ENCODE measurements at places on chromosomes 12 and 14. TPM values are rescaled to one million over a fixed set of nuclear protein-coding genes. Genes with fewer than 3 reads are reported as not detected.
A peak's percentile ranks its signal among the peaks of the same experiment; 100 is the strongest.

DNA sequence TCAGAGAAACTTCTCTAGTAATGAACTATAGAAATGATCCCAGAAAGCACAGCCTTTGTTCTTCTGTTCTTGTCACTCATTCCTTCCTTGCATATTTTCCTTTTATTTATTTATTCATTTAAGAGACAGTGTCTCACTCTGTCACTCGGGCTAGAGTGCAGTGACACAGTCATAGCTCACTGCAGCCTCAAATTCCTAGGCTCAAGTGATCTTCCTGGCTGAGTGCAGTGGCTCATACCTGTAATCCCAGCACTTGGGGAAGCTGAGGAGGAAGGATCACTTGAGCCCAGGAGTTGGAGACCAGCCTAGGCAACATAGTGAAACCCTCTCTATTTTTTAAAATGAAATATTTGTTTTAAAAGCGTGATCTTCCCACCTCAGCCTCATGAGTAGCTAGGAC is 11.5 kb downstream of the TECPR2 start:
- no peak overlapping the region for H3K27ac ChIP-seq
- no peaks in the 10 kb centered on the region for H3K27me3 ChIP-seq
- 0 out of 2 replicates have a peak, but pooled peaks cover 3% of the 10 kb centered on the region for H3K36me3 ChIP-seq
- H3K4me1 ChIP-seq: no peaks in the 10 kb centered on the region

- DNase-seq: peak; percentile 86
- peak overlapping the region; percentile 74 for H3K4me3 ChIP-seq
- H3K36me3 ChIP-seq: no peaks in the 10 kb centered on the region
- no peak overlapping the region for H3K27ac ChIP-seq
Measured at GRCh38 chr12:106585521-106586277, 2.9 kb downstream of the RFX4 start.

The STON2 gene
- 71.0 TPM for total RNA-seq

The RAD51B gene
- 19.7 TPM for total RNA-seq

- no peak within 1 kb of the TSS for H3K27ac ChIP-seq
- H3K27me3 ChIP-seq: peaks cover 29% of the 10 kb centered on the region
- H3K4me3 ChIP-seq: peak within 1 kb of the TSS; percentile 73
- peaks cover 7% of the 10 kb centered on the region for H3K4me1 ChIP-seq
- no peaks in the 10 kb centered on the region for H3K36me3 ChIP-seq
Measured at GRCh38 chr12:131827961-131828534, at the start of gene MMP17. Gene MMP17, plus strand, starts transcription at chr12:131828393. Its CDS starts 102 bp downstream, at chr12:131828495.

The HOXC10 gene
- not detected for total RNA-seq

The SLC7A8 gene
- 105 TPM for total RNA-seq

GRCh38 chr12:24421759-24422158 is 472.3 kb upstream of the SOX5 start:
- no peak overlapping the region for H3K27ac ChIP-seq
- no peak for DNase-seq
- H3K27me3 ChIP-seq: no peaks in the 10 kb centered on the region
- no peak overlapping the region for H3K4me3 ChIP-seq
- H3K36me3 ChIP-seq: no peaks in the 10 kb centered on the region

The OLR1 gene
- total RNA-seq: not detected

DNA sequence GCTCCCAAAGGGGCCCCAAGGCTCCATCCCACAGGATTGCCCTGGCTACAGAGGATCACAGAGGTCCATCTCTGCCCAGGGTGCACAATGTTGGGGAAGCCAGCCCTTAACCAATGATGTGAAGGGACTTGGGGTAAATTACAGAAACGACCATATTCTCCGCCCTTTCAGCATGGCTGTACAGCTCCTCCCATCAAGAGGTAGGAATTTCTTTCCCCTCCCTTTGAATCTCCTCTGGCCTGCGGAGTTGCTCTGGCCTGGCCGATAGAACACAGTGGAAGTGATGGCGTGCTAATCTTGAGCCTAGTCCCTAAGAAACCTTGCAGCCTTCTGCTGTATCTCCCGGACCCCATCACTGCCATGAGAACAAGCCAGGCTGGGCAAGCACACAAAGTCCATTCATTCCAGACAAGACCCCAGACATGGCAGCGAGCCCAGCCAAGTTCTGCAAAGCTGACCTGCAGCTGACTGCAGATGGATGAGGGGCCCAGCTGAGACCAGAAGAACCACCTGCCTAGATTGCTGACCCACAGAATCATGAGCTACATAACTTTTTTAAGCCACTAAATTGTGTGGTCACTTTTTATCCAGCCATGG is 6.9 kb upstream of the IFI27 start:
- H3K27me3 ChIP-seq: no peaks in the 10 kb centered on the region
- no peak overlapping the region for H3K4me3 ChIP-seq
- no peaks in the 10 kb centered on the region for H3K4me1 ChIP-seq

DNA sequence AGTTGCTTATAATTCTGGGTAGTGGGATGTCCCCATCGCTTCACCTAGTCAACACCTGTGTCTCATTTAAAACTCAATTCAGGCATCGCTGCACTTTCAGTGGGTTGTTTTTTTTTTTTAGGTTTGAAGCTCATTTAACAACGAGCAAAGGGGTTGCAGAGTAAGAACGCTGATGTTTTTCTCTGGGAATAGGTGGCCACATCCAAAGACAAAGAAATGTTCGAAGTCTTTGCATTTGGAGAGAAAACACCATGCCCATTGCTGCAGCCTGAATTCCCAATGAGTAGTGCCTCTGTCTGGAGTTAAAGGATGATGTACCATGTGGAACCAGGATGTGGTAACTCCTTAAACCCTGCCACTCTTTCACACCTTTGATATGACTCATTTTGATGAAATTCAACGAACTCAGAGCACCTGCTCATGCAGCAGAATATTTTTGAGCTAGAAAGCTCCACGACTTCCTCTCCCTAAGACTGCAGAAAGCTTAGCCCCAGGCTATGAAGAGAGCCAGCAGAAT is 35.1 kb upstream of the BATF start:
- H3K36me3 ChIP-seq: no peaks in the 10 kb centered on the region
- H3K27me3 ChIP-seq: no peaks in the 10 kb centered on the region
- no peaks in the 10 kb centered on the region for H3K4me1 ChIP-seq
- no peak overlapping the region for H3K27ac ChIP-seq
- no peak overlapping the region for H3K4me3 ChIP-seq
- DNase-seq: no peak

The KRT78 gene
- not detected for total RNA-seq

DNA sequence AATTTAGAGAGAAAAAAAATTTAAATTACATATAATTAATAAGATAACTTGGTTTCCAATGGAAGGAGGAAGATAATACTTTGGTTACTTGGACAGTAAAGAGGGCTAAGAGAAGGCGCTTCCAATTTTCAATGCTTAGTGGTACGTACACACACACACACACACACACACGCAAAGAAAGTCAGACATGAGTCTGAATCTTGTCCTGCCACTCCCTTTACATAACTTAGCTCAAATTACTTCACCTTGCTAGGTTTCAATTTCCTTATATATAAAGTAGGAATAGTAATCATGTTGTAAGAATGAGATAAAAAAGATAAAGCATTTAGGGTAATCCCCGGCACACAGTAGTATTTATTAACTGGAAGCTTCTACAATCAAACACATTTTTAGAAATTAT is 39.7 kb upstream of the VCPKMT start:
- H3K4me1 ChIP-seq: no peaks in the 10 kb centered on the region
- no peaks in the 10 kb centered on the region for H3K27me3 ChIP-seq
- H3K4me3 ChIP-seq: no peak overlapping the region
- no peak overlapping the region for H3K27ac ChIP-seq
- no peaks in the 10 kb centered on the region for H3K36me3 ChIP-seq
- no peak for DNase-seq

Data from GM23338 (cell line).